ENCODE measurements at places on chromosomes 2 and 18. TPM values are rescaled to one million over a fixed set of nuclear protein-coding genes. Genes with fewer than 3 reads are reported as not detected.

The ANKRD30BL gene
- not detected for polyA plus RNA-seq

The HOXD9 gene
- 0.36 TPM for polyA plus RNA-seq

The ZSWIM2 gene
- 0.34 TPM for polyA plus RNA-seq

The COL4A4 gene
- polyA plus RNA-seq = 0.18 TPM

The KYNU gene
- 7.8 TPM for polyA plus RNA-seq

The IL1RL2 gene
- polyA plus RNA-seq = 0.91 TPM

The RMDN2 gene
- polyA plus RNA-seq = 6.3 TPM

The ARHGAP15 gene
- polyA plus RNA-seq = 0.54 TPM

The CAVIN2 gene
- 47.9 TPM for polyA plus RNA-seq

The EPAS1 gene
- 314 TPM for polyA plus RNA-seq

The CCT4 gene
- 66.6 TPM for polyA plus RNA-seq

The ANAPC1 gene
- 5.7 TPM for polyA plus RNA-seq

The CCDC148 gene
- polyA plus RNA-seq = not detected

The KIF3C gene
- 1.9 TPM for polyA plus RNA-seq

The MOGAT1 gene
- polyA plus RNA-seq = 0.30 TPM

The TSPYL6 gene
- polyA plus RNA-seq = not detected

The SULT1C4 gene
- 5.2 TPM for polyA plus RNA-seq

The GATA6 gene
- 21.4 TPM for polyA plus RNA-seq

The TEX44 gene
- polyA plus RNA-seq = not detected

The OSR1 gene
- 24.6 TPM for polyA plus RNA-seq

The RBMS1 gene
- polyA plus RNA-seq = 8.5 TPM

The CCDC138 gene
- 0.52 TPM for polyA plus RNA-seq

The CXCR1 gene
- 7.9 TPM for polyA plus RNA-seq

The OTX1 gene
- 0.07 TPM for polyA plus RNA-seq

The LINC00305 gene
- polyA plus RNA-seq = not detected

The TWIST2 gene
- 99.9 TPM for polyA plus RNA-seq

The SPP2 gene
- not detected for polyA plus RNA-seq

The NT5DC4 gene
- 0.03 TPM for polyA plus RNA-seq

The C2orf78 gene
- polyA plus RNA-seq = not detected

The DSG4 gene
- not detected for polyA plus RNA-seq

The SKA1 gene
- polyA plus RNA-seq = 0.15 TPM

The EML6 gene
- polyA plus RNA-seq = 0.74 TPM

The FLACC1 gene
- 1.1 TPM for polyA plus RNA-seq

The CFC1 gene
- polyA plus RNA-seq = 0.80 TPM

The HOXD12 gene
- polyA plus RNA-seq = not detected

The TDRD15 gene
- not detected for polyA plus RNA-seq

The ADGRF3 gene
- polyA plus RNA-seq = 0.22 TPM

The MGAT5 gene
- 6.7 TPM for polyA plus RNA-seq

The ZFAND2B gene
- 26.0 TPM for polyA plus RNA-seq

The IL36RN gene
- not detected for polyA plus RNA-seq

The PPIG gene
- 31.9 TPM for polyA plus RNA-seq

The ABCB11 gene
- polyA plus RNA-seq = 0.90 TPM

The ACMSD gene
- polyA plus RNA-seq = 0.18 TPM

The HTR2B gene
- polyA plus RNA-seq = 0.05 TPM

The STK39 gene
- 19.6 TPM for polyA plus RNA-seq

The SLC5A7 gene
- 0.01 TPM for polyA plus RNA-seq

The AQP12B gene
- polyA plus RNA-seq = not detected

The AKAIN1 gene
- polyA plus RNA-seq = not detected

The TUBA4B gene
- polyA plus RNA-seq = not detected

The SLC35F6 gene
- polyA plus RNA-seq = 7.1 TPM

The RASGRP3 gene
- 5.4 TPM for polyA plus RNA-seq

The CPO gene
- 1.1 TPM for polyA plus RNA-seq

Measured in adipose tissue (tissue), 3 donors.